ENCODE measurements at places on chromosomes 1 and 21.

DNA sequence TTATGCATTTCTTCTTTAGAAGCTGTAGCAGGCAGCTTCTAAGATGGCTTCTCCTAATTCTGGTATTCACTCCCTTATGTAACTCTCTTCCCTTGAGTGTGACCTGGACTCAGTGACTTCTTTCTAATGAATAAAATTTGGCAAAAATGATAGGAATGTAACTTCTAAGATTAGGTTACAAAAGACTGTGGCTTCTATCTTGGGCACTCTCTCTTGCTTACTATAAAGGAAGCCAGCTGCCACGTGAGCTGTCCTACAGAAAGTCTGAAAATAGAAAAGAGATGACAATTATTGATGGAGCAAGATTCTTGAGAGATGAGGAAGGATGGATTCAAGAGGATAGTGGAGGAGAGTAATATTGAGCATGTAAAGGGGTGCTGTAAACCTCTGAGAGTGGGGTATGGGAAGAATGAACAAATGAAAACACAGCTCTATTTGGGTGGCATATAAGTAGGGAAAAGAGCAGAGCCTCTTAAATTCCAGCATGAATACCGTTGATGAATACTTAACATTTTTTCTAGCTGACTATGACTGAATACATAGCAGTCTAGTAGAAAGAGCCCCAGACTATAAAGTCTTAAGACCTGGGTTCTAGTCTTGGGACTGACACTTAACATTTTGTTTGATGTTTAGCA is 5.5 kb downstream of the TSEN15 start:
- DNase-seq: no peak

- DNase-seq: no peak
Observed at GRCh38 chr1:236862219-236862591, 67.1 kb downstream of the MTR start.

GRCh38 chr1:93324486-93325464 is 20.9 kb upstream of the DR1 start:
- DNase-seq: no peak

GRCh38 chr1:235019471-235019870 is 109.2 kb downstream of the TOMM20 start:
- no peak for DNase-seq
